ENCODE measurements at places on chromosomes 2 and 18.

- DNase-seq: no peak
Measured at GRCh38 chr2:230830428-230830827, 34.3 kb upstream of the ITM2C start.

DNA sequence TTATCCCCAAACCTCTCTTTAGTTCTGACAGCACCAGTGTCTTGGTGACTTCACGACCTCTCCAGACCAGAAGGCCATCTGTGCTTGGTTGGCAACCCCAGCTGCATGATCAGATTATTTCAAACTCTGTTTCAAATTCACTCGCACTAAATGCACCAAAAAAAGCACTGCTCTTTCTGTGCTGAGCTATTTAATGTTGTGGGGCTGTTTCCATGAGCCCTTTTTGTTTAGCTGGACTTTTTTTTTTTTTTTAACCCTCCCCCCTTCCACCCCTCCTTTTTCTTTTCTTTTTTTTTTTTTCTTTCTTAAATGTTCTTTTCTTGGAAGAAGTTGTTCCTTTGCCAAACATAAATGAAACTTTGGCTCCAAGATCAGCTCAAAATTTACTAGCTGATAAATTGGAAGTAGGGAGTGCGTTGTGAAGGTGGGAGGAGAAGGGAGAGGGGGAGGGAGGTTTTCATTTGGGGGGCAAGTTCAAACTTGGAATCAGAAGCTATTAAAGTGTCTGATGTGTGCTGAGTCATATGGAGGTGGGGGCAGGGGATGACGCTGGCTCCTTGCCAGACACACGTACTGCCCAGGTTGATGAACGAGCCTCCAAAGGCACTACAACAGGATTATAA is 543.0 kb upstream of the TNP1 start:
- DNase-seq: no peak

GRCh38 chr2:232479341-232480200 is 8.1 kb downstream of the ECEL1 start:
- DNase-seq: no peak

GRCh38 chr2:113979191-113980128 is 89.6 kb downstream of the ACTR3 start:
- DNase-seq: peak; percentile 80

- DNase-seq: no peak
Measured at GRCh38 chr2:235719146-235719942, 225.5 kb downstream of the AGAP1 start.

- no peak for DNase-seq
Measured at GRCh38 chr2:216607277-216607560, 26.0 kb upstream of the IGFBP2 start.

DNA sequence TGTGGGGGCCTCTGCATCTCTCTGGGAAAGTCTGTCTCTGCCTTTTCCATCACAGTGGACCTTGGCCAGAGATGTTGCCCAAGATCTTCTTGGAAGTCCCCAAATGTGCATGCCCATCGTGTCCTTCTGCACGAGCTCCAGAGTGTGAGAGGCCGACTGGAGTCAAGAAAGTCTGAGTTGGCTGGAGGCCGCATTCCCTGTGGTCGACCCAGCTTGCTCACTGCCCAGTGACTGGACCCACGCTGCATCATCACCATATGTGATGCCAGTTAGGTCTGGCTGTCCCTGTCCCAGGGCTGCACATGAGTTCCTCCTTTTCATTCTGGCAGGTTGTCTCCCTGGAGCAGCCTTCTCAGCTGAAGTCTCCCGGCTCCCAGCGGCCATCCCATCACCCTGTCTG is 93.8 kb downstream of the ARL4C start:
- DNase-seq: no peak
